Activated B cell treated with CpG ODN at 0.5 μM for 24 hours (primary cell): ENCODE measurements at places on chromosomes 5 and 9. TPM values are rescaled to one million over a fixed set of nuclear protein-coding genes. Genes with fewer than 3 reads are reported as not detected.

The C9orf50 gene
- not detected in 2 replicates for total RNA-seq

The OR13D1 gene
- not detected in 2 replicates for total RNA-seq

The FAM151B gene
- total RNA-seq, result 0.47 TPM in 1 of 2 replicates, not detected in the other

The RGS7BP gene
- total RNA-seq, result not detected in 2 replicates

The PJA2 gene
- 55.3 and 58.0 TPM in 2 replicates for total RNA-seq

The KDM3B gene
- total RNA-seq, result 85.5 and 94.0 TPM in 2 replicates

The RIMOC1 gene
- 26.0 and 30.2 TPM in 2 replicates for total RNA-seq

The RICTOR gene
- total RNA-seq, result 46.4 and 51.8 TPM in 2 replicates

The SLC46A2 gene
- total RNA-seq, result not detected in 2 replicates

The ANKRD34B gene
- total RNA-seq, result not detected in 2 replicates

The CDC14B gene
- 1.3 and 2.5 TPM in 2 replicates for total RNA-seq

The UGT3A1 gene
- not detected in 2 replicates for total RNA-seq

The CARD6 gene
- 3.7 and 4.3 TPM in 2 replicates for total RNA-seq

The RANBP6 gene
- 21.6 and 22.5 TPM in 2 replicates for total RNA-seq

The CTXN3 gene
- not detected in 2 replicates for total RNA-seq

The TMEM232 gene
- 2.8 and 3.0 TPM in 2 replicates for total RNA-seq

The PCDHGB2 gene
- total RNA-seq, result 2.2 and 2.6 TPM in 2 replicates

The MCC gene
- total RNA-seq, result 0.22 and 0.32 TPM in 2 replicates

The P4HA2 gene
- 0.29 and 0.44 TPM in 2 replicates for total RNA-seq

The CERCAM gene
- total RNA-seq, result 1.7 TPM in 2 replicates

The NPR3 gene
- total RNA-seq, result not detected in 2 replicates

The MYMK gene
- total RNA-seq, result not detected in 2 replicates

The CLIC3 gene
- total RNA-seq, result not detected in 2 replicates

The BTNL8 gene
- total RNA-seq, result not detected in 2 replicates

The ZNF366 gene
- total RNA-seq, result not detected in 2 replicates

The IFNA2 gene
- not detected in 2 replicates for total RNA-seq

The CDC25C gene
- 0.42 TPM in 1 of 2 replicates, not detected in the other for total RNA-seq

The FAM170A gene
- total RNA-seq, result not detected in 2 replicates

The ESM1 gene
- total RNA-seq, result not detected in 2 replicates

The NXNL2 gene
- not detected in 2 replicates for total RNA-seq

The CTNND2 gene
- total RNA-seq, result not detected in 2 replicates

The GALNT12 gene
- 2.0 and 2.5 TPM in 2 replicates for total RNA-seq
